ENCODE measurements at places on chromosomes 7 and 10.

DNA sequence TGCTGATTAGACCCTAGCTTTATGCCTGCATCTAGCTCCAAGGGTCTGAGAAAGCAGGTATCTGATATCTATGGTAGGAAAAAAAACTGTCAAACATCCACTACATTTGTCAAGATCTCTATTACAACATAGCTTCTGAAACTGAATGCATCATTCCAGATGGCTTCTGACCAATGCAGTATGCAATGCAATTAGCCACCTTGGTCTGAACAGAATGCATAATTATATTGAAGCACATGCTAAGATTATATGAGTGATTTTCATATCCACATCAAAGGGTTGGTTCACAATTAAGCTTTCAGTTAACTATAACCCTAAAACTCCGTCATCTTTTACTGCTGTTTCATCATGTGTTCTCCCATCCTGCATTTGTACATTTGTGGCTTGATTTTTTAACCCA, 271.4 kb downstream of the POLR1F start:
- H3K27me3 ChIP-seq: no peaks in the 10 kb centered on the region
- no peaks in the 10 kb centered on the region for H3K36me3 ChIP-seq
- H3K27ac ChIP-seq: no peak overlapping the region

GRCh38 chr7:101898106-101898505, 80.7 kb downstream of the CUX1 start:
- DNase-seq: no peak
- H3K27ac ChIP-seq: no peak overlapping the region
- peaks cover 45% of the 10 kb centered on the region for H3K4me1 ChIP-seq
- peaks cover 15% of the 10 kb centered on the region for H3K36me3 ChIP-seq
- H3K27me3 ChIP-seq: no peaks in the 10 kb centered on the region

GRCh38 chr7:37571806-37572205, 111.8 kb upstream of the GPR141 start:
- H3K4me3 ChIP-seq: no peak overlapping the region
- no peaks in the 10 kb centered on the region for H3K36me3 ChIP-seq

DNA sequence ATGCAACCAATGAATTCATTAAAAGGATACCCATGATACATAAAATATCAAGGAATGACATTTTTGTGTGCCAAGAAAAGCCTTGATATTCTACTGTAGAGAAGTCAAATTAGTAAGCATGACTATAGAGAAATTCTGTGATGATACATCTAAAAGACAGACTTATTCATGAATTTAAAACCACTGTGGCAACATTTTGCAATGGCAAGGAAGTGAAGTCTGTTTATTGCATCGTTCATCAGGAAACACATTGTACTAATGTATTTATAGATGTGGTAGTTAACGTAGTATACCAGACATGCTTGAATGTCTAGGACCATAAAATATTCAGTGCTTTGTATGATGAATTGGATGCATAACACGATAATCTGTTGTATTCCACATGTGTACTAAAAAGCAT, 9.3 kb upstream of the CLEC5A start:
- DNase-seq: no peak
- H3K27ac ChIP-seq: no peak overlapping the region
- peaks cover 8% of the 10 kb centered on the region for H3K27me3 ChIP-seq
- H3K4me1 ChIP-seq: no peaks in the 10 kb centered on the region
- no peaks in the 10 kb centered on the region for H3K36me3 ChIP-seq

GRCh38 chr10:72930276-72930675, 24.3 kb downstream of the PLA2G12B start:
- no peak for DNase-seq
- H3K27ac ChIP-seq: no peak overlapping the region
- H3K4me3 ChIP-seq: no peak overlapping the region
- no peaks in the 10 kb centered on the region for H3K36me3 ChIP-seq
- H3K4me1 ChIP-seq: peaks cover 12% of the 10 kb centered on the region

- H3K27ac ChIP-seq: peak overlapping the region; percentile 42
- no peak overlapping the region for H3K4me3 ChIP-seq
- peaks cover 6% of the 10 kb centered on the region for H3K27me3 ChIP-seq
- peaks cover 39% of the 10 kb centered on the region for H3K36me3 ChIP-seq
- no peak for DNase-seq
- peaks cover 36% of the 10 kb centered on the region for H3K4me1 ChIP-seq
Observed at GRCh38 chr7:2168615-2169311, 64.0 kb downstream of the MAD1L1 start.

DNA sequence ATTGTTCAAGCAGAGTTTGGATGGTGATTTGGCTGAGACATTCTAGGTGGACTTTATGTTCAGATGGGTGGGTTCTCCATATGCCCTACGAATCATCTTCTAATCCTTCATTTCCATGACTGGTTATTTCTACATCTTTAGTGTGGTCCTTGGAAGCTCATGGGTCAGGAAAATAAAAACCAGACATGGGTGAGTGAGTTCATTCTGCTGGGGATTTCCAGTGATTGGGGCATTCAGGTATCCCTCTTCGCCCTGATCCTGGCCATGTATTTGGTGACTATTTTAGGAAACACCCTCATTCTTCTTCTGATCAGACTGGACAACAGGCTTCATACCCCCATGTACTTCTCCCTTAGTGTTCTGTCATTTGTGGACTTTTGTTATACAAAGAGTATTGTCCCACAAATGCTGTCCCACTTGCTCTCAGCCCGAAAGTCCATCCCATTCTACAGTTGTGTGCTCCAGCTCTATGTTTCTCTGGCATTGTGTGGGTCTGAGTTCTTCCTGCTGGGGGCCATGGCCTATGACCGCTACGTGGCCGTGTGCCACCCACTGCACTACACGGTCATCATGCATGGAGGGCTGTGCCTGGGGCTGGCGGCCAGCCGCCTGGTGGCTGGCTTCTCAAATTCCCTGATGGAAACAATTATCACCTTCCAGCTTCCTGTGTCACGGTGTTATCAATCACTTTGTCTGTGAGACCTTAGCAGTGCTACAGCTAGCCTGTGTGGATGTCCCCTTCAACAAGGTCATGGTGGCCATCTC, 19.2 kb upstream of the OR6B1 start:
- no peaks in the 10 kb centered on the region for H3K36me3 ChIP-seq
- H3K4me1 ChIP-seq: no peaks in the 10 kb centered on the region

DNA sequence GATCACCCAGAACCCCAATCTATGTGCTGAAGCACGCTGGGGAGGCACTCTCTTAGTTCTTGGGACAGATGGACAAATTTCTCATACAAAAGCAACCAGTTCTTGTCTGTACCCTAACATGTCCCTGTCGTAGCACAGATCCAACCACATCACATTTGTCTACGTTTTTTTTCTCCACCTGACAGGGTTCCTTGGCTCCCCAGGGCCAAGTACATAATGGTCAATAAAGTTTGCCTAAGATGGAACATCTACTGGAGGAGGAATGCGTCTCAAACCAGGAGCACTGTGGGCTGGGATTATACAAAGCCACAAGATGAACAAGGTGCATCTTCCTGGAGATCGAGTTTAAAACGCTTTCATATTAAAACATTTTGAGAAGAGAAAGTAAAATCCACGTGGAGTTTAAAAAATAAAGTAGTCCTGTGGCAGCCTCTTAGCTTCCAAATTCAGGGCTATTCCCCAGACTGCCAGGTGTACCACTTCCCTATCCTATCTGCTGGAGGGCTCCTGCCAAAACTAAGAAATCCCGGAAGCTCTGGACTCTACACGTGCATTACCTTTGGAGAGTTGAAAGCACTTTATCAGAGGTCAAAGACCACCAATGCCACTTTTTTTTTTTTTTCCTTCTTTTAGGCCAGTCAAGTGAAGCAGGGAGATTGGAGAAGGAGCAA, 1.4 kb downstream of the TMEM243 start:
- peaks cover 50% of the 10 kb centered on the region for H3K4me1 ChIP-seq
- DNase-seq: no peak
- peak overlapping the region; percentile 96 for H3K4me3 ChIP-seq
- no peak overlapping the region for H3K27ac ChIP-seq
- peaks cover 26% of the 10 kb centered on the region for H3K36me3 ChIP-seq

GRCh38 chr7:102473271-102473991, 5.3 kb downstream of the POLR2J start:
- no peaks in the 10 kb centered on the region for H3K27me3 ChIP-seq
- no peaks in the 10 kb centered on the region for H3K4me1 ChIP-seq
- no peak for DNase-seq
- no peak overlapping the region for H3K27ac ChIP-seq
